ENCODE measurements at places on chromosomes 2 and 18. TPM values are rescaled to one million over a fixed set of nuclear protein-coding genes. Genes with fewer than 3 reads are reported as not detected.

The TOGARAM2 gene
- total RNA-seq = 0.78 TPM

The SNTG2 gene
- 11.3 TPM for total RNA-seq

The SCG2 gene
- 0.78 TPM for total RNA-seq

The REG1B gene
- total RNA-seq = not detected

The GRHL1 gene
- 6.2 TPM for total RNA-seq

The REG3G gene
- total RNA-seq = not detected

The VWC2L gene
- total RNA-seq = not detected

The B3GNT7 gene
- 6.8 TPM for total RNA-seq

The PLGLB2 gene
- 2.5 TPM for total RNA-seq

The FSIP2 gene
- 2.6 TPM for total RNA-seq

Data from thyroid gland (tissue), 4 donors.